ENCODE measurements at places on chromosomes 5 and 9.

DNA sequence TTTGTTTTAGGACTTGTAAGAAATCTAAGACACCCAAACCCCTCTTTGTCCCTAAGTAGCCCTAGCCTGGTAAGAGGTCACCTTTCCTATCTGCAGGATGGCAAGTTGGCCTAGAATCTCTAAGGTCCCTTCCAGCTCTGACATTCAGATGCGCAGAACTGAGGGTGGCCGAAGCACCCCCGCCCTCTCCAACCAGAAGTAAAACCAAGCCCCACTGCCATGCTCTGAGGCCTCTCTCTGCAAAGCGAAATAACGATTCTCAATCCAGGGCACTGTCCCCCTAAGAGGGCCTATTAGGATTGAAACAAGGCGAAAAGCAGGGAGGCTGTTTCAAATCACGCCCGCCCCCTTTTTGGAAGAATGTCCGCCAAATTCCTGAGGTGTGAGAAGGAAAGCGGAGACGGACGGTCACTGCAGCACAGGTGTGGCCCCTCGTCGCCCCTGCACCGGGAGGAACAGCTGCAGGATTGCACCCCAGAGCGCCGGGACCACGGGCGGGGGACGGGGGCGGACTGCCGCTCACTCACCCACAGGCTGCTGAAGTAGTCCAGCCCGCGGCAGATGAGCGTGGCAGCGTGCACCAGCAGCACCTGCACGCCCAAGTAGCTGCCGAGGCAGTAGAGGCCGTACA lies 824 bp downstream of the TMEM245 start:
- peak; percentile 36 for DNase-seq

- no peak for DNase-seq
These were observed 4.5 kb downstream of the STOM start for GRCh38 chr9:121365564-121365963.

GRCh38 chr9:128285033-128285784 lies 9.1 kb downstream of the SWI5 start:
- no peak for DNase-seq

GRCh38 chr9:133002147-133003070 lies 23.9 kb downstream of the GFI1B start:
- no peak for DNase-seq

DNA sequence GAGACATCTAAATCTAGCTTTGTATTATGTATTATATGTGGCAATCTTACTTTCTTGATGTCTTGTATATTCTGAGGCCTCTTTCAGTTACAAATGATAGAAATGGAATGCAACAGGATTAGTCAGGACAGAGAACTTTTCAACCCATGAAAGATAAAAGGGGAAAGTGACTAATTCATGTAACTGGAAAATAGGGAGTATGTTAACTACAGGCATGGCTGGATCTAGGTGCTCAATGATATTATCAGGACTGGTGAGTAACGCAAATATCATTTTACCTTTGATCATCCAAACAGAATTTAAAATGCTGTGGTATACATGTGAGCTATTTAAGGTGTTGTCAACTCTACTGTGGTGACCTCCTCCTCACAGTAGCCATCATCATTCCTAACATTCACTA lies 215.7 kb upstream of the GLRA1 start:
- no peak for DNase-seq

GRCh38 chr9:74122661-74123060 lies 374.5 kb upstream of the RORB start:
- no peak for DNase-seq

DNA sequence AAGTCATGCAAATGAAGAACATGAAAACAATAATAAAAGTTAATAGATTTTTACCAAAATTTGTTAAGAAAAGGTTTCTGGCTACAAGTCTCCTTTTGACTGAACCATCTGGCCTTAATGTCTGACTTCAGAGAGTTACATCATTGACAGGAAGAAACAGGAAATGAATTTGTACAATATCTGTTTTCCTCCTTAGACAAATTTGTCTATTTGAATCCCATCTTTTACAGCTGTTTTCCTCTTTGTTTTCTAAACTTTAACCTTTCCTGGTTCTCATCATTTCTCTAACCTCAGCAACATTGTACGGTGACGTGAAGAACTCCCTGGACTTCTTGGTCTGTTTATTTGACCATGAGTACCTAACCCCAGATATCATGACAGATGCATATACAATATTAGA lies 567.5 kb upstream of the RIOK2 start:
- no peak for DNase-seq

- no peak for DNase-seq
These were observed 83.9 kb downstream of the PBX3 start for GRCh38 chr9:125831054-125831453.

- no peak for DNase-seq
These were observed 50.0 kb downstream of the RGS3 start for GRCh38 chr9:113513536-113513935.

GRCh38 chr5:108727651-108728565 lies 19.8 kb upstream of the FER start:
- peak; percentile 91 for DNase-seq

- no peak for DNase-seq
These were observed 91.0 kb downstream of the HSPA4 start for GRCh38 chr5:133142782-133143181.

DNA sequence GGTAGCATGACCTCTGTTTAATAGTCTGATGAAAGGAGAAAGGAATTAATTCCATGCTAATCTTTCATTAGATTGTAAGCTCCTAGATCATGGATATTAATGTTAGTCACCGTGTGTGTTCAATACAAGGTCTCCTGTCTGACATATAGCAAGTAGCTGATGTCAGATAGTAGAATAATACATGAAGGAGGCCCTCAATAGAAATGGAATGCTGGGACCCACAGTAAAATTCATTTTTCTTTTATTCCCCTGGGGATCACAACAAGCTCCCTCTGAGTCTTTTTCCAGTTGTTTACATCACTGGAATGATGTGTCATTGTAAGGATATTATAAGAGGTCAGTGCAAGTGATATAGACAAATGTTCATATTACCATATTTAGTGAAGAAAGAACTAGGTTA lies 240.3 kb upstream of the TRPC7 start:
- no peak for DNase-seq

- DNase-seq = no peak
These were observed 118.6 kb upstream of the MAST4 start for GRCh38 chr5:66477596-66477995.

DNA sequence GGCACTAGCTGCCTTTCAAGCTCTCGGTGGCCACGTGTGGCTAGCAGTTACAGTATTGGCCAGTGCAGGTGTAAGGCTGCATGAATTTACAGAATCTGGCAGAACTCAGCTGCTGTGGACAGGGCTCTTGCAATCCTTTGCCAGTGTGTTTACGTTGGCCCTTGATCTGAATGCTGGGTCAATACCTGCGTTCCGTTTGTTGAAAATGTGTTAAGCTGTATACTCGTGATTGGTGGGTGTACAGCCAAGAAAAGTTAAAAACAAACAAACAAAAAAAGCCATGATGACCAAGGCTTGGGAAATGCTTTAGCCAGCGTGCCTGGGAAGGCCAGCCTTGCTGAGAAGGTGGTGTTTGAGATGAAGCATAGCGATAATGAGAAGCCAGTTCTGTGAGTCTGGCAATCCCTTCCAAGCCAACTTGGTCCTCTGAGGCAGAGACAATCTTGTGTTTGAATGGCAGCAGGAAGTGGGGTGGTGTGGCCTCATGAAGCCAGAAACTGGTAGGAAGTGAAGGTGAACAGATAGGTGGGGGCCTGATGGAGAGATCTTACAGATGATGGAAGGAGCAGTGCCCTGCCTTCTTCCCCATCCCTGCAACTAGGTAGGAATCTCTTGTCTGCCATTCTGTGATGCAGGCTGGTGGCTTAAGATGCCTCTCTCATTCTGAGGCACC lies 820 bp upstream of the CFAP90 start:
- DNase-seq = no peak

DNA sequence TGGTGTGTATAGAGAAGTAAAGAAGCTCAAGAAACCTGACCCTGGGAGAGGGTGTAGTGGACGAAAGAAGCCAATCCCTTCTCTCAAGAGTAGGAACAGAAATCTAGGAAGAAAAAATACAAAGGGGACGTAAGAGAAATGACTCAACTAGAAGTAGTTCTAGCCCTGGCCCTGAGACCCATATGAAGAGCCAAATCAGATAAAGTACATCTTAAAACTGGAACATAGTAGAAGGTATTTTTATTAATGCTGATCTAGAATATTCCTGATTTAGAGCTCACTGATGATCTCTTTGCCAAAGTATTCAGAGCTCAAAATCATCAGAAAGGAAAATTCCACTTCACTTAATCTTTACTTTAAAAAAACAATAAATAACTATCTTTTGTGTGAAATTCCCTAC lies 184.8 kb downstream of the MLLT3 start:
- no peak for DNase-seq

- no peak for DNase-seq
These were observed 357.6 kb downstream of the ARHGEF28 start for GRCh38 chr5:73983644-73984043.

DNA sequence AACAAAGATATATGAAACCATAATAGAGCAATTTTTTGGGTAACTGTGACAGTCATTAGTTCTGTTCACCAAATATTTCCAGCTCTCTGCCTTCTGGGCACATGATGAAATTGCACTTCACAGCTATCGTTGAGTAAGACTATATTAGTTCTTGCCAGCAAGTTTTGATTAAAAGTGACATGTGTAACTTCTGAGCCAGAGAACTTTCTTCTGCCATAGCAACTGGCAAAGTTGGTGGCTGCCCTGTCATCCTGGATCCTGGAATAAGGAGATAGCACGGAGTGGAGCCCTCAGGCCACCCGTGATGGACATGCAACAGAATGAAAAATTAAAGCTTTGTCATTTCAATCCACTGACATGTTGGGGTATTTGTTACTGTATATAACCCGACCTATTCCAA lies 194.4 kb upstream of the VCAN start:
- no peak for DNase-seq

DNA sequence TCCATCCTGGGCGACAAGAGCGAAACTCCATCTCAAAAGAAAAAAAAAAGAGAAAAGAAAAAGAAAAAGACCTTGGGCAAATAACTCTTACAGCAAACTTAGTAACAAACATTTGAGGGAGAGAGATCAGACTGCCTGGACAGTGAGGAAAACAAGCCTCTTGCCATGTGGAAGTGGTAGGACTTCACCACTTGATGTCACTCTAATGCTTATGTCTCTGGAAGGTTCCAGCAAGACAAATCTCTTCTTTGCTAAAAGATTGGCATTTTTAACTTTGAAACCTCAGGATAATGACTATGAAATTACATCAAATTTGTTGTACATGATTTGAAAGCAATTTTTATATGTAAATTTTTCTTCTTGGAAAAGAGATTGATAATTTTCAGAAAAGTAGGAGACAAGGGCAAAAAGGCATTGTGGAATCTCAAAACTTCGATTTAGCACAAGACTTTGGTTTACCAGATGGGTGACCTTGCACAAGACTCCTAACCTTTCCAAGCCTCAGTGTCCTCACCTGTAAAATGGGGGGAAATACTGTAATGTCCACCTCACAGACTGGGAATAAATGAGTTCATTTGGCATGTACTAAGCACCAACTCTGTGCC lies 5.4 kb downstream of the ACTL7B start:
- DNase-seq = peak; percentile 39

GRCh38 chr9:124140941-124141568 lies 116.7 kb upstream of the NEK6 start:
- DNase-seq = no peak
